ENCODE measurements at places on chromosomes 1 and 21.
A peak's percentile ranks its signal among the peaks of the same experiment; 100 is the strongest.

DNA sequence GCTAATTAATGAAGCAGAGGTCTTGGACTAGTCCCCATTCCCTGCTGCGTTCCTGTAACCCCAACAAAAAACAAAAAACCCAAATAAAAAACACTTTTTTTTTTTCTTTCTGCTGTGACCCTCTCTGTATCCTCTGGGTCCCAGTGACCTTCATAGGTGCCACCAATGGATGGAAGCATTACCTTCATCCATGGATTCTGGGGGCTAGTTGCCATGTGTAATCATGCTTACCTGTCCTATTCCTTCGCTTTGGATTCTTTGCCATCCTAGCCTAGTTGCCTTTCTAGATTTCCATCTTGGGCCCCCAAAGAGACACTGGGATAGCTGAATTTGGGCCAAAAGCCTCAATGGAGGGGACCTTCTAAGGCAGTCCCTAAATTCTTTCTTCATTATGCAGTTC is 1208.7 kb downstream of the BRINP3 start:
- DNase-seq, result no peak

DNA sequence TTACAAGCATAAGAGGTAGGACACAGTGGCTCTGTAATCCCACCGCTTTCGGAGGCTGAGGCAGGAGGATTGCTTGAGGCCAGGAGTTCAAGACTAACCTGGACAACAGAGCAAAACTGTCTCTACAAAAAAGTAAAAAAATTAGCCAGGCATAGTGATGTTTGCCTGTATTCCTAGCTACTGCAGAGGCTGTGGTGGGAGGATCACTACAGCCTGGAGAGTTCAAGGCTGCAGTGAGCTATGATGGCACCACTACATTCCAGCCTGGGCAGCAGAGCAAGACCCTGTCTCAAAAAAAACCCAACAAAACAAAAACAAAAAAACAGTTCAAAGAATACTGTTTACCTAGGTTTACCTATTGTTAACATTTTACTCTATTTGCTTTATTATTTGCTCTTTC is 37.4 kb downstream of the CLIC4 start:
- DNase-seq, result no peak

GRCh38 chr1:22332424-22332717 is 119.3 kb upstream of the ZBTB40 start:
- no peak for DNase-seq

- DNase-seq, result no peak
These were observed 6.0 kb upstream of the TNFRSF25 start for GRCh38 chr1:6471970-6472368.

- DNase-seq, result no peak
These were observed 401 bp downstream of the ERRFI1 start for GRCh38 chr1:8025671-8026144.

- no peak for DNase-seq
These were observed 26.5 kb upstream of the KCNQ4 start for GRCh38 chr1:40757084-40757483.

GRCh38 chr1:36126005-36126716 is 1.1 kb upstream of the COL8A2 start:
- no peak for DNase-seq

DNA sequence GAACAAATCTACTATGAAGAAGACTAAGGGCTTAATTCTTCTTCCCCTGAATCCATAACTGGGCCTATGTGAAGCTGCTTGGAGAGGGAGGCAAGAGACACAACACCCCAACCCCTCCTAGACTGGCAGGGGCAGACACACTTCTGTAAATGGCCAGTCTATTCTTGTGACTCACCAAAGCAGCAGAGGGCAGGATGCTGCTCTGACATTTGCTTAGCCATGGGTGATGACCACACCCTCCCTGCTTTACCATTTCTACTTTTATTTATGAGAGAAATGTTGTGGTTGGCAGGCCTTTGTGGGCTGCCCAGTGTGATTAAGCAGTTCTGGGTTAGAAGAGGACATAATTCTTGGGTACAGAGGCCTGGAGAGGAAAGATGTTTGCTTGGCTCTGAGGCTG is 189.8 kb upstream of the DPYD start:
- no peak for DNase-seq

- no peak for DNase-seq
These were observed 15.6 kb downstream of the PLXNA2 start for GRCh38 chr1:208228550-208228949.

DNA sequence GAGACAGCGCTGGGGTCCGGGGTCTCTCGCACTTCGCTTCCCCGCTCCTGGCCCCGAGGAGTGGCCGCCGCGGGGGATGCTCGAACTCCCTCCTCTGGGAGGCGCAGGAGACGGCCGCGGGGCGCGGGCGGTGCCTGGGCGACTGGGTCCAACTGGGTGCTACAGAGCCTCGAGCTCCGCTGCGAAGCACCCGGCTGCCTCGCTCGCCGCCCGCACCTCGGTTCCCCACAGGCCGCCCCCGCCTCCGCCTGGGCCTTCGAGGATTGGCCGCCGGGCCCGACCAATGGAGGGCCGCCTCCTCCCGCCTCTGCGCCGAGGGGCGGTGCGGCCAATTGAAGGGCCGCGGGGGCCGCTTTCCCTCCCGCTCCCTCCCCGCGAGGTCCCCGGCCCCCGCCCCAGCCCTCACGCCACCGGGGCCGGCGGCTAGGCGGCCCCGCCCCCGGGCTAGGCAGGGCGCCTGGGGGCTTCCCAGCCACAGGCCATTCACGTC is at the start of gene CNN3:
Gene CNN3, minus strand, starts transcription at position 196 of the 490 bp plus-strand sequence. CDS start 216 bp downstream, outside the sequence.
- DNase-seq, result peak; percentile 43

DNA sequence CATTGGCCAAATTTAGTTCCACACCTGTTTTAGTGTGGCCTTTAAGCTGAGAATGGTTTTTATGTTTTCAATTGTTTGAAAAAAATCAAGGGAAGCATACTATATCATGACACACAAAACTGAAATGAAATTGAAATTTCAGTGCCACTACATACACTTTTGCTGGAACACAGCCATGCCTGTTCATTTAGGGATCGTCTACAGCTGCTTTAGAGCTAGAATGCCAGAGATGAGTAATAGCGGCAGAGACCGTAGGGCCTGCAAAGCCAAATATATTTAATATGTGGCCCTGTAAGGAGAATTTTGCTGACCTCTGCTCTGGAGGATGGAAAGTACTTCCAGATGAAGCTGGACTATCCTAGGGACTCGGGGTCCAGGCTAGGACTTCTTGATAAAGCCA is 62.5 kb upstream of the LYST start:
- no peak for DNase-seq

DNA sequence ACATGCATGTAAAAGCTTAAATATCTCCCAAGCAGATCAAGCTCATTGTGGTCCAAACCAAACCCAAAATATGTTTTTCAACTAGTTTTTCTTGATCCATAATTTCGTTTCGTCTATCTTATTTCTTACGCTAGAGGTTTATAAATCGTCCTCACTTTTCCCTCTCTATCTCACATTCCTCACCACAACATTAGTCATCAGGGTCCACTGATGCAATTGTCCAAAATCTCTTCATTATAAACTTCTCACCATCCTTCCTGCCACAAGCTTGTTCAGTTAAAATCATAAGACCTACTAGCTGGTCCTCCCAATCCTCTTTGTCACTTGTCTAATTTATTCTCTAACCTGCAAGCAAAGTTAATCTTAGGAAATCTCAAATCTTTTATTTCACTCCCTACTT is 173.0 kb upstream of the PALMD start:
- DNase-seq, result no peak

DNA sequence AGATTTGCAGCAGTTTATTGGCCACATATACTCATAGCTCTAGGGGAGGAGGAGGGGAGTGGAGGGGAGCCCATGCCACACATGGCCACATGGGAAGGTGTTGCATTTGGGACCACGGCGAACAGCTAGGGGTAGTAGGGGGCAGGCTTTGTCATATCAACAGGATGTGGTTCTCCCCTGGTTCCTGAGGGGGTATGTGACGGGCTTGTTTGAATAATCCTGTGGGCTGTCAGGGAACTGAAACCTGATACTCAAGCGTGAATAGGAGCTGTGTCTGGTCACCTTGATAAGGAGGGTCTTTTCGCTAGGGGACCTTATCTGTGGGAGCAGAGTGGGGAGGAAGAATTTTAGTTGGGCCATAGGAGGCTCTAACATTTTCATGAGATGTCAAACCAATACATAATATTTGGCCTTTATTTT is 264.7 kb downstream of the CTH start:
- DNase-seq, result no peak

DNA sequence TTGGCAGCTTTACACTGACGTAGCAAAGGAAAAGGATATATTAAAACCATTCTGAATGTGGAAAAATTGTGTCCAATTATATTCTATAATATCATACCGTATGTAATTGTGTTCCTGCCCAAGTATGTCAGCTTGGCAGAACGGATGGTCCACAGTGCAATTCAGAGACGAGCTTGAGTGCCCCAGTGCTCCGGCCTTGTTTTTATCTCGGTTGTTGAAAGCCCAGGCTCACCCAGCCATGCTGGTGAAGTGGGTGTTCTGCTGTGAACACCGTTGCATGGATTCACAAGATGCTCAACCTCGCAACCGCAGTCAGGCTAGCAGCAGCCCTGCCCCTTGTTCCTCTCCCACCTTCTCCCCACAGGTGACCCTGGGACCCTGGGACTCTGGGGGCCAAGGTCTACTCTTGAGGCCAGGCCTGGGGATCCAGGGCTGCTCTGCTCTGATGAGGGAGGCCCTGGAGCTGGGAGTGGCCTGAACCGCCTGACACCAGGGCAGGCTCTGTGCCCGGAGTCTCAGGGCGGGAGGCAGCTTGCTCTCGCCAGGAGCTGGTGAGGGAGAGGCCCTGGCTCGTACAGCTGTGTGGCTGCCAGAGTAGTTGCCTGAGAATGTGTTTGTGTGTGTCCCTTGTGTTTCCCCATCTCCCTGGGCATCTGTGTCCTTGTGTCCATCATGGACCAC is 11.2 kb downstream of the PTPRF start:
- no peak for DNase-seq

DNA sequence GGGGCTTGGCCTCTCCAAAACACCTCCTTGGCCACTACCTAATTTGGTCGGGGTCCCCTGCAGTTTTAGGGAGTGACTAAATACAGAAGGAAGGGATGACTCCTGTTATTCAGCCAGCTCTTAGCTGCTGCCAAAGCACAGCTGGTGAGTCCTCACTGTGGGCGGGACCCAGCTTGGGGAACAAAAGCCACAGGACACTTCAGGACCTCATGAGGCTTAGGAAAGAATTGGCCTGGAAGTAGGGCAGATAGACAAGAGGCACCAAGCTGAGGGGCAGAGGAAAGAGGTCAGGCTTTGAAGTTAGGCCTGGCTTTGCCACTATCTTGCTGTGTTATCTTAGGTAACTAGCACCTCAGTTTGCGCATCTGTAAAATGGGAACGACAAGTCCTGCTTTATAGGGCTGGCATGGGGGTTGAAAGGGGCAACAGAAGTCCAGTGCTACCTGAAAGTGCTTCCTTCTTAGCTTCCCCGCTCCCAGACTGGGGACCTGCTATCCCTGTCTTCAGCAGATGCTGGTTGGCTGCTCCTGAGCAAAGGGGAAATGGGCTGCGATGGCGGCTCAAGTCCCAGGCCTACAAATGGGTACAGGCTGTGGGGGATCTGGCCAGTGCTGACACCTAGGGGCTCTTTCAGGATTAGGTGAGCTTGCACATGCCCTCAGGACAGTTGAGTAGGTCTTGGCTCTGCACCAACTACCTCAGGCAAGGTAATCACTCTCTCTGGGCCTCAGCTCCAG is 15.7 kb downstream of the IFI6 start:
- DNase-seq, result no peak

- no peak for DNase-seq
These were observed 129.6 kb downstream of the PRDM16 start for GRCh38 chr1:3198371-3199271.
